ENCODE measurements at places on chromosomes 3 and 15.

DNA sequence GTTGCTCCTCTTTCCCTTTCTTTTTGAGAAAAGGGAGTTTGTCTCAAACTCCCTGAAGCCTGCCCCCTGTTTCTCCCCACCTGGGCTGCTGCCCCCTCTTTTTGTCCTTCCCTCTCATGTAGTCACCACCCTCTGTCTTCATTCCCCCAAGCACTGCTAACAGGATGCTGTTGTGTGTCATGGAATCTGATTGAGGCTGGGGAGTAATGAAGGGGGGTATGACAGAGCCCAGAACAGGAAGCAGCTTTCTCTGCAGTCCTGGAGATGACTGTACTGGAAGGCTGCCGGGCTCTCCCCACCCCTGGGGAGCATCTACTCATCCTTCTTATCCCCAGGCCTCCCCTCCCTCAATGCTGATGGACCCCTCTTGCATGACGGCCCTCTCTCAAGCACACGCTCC is 181.6 kb downstream of the ABHD5 start:
- DNase-seq, result no peak
- H3K27ac ChIP-seq, result no peak overlapping the region
- peaks cover 5% of the 10 kb centered on the region for H3K36me3 ChIP-seq
- peaks cover 3% of the 10 kb centered on the region for H3K27me3 ChIP-seq
- no peak overlapping the region for H3K4me3 ChIP-seq
- peaks cover 30% of the 10 kb centered on the region for H3K4me1 ChIP-seq

- no peak for DNase-seq
- H3K4me1 ChIP-seq, result peaks cover 13% of the 10 kb centered on the region
- no peak overlapping the region for H3K4me3 ChIP-seq
- H3K27ac ChIP-seq, result no peak overlapping the region
Measured at GRCh38 chr15:69781411-69782125, 316.1 kb downstream of the TLE3 start.

DNA sequence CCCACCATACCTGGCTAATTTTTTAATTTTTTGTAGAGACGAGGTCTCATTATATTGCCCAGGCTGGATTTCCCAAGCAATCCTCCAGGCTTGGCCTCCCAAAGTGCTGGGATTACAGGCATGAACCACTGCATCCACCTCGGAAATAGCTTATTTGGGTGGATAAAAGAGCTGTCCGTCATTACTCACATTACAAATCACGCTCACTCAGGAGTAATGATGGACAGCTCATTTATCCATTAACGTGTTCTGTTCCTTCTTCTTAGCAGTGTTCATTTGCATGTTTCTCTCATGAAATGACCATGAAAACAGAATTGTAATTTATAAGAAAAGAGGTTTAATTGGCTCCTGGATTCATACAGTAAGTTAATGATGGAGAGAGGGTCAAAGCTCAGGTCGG is 9.8 kb downstream of the SV2B start:
- peaks cover 3% of the 10 kb centered on the region for H3K27me3 ChIP-seq
- H3K4me3 ChIP-seq, result no peak overlapping the region
- no peak for DNase-seq
- peaks cover 5% of the 10 kb centered on the region for H3K4me1 ChIP-seq
- no peak overlapping the region for H3K27ac ChIP-seq
- H3K36me3 ChIP-seq, result no peaks in the 10 kb centered on the region

GRCh38 chr3:149038322-149038721 is 47.0 kb downstream of the GYG1 start:
- no peaks in the 10 kb centered on the region for H3K4me1 ChIP-seq
- 0 out of 2 replicates have a peak overlapping the region, but pooled peaks have one; percentile 16 for H3K27ac ChIP-seq
- no peak for DNase-seq

- no peak overlapping the region for H3K27ac ChIP-seq
- no peak for DNase-seq
- no peak overlapping the region for H3K4me3 ChIP-seq
- no peaks in the 10 kb centered on the region for H3K36me3 ChIP-seq
- H3K4me1 ChIP-seq, result peaks cover 17% of the 10 kb centered on the region
- H3K27me3 ChIP-seq, result no peaks in the 10 kb centered on the region
Measured at GRCh38 chr15:70788114-70789049, 25.0 kb upstream of the UACA start.

GRCh38 chr15:47304656-47305055 is 412.6 kb upstream of the SEMA6D start:
- no peak for DNase-seq
- no peak overlapping the region for H3K4me3 ChIP-seq
- H3K27me3 ChIP-seq, result no peaks in the 10 kb centered on the region
- no peaks in the 10 kb centered on the region for H3K36me3 ChIP-seq
- H3K27ac ChIP-seq, result no peak overlapping the region
- H3K4me1 ChIP-seq, result peaks cover 5% of the 10 kb centered on the region

GRCh38 chr15:48392356-48392755 is 61.1 kb downstream of the DUT start:
- 0 out of 2 replicates have a peak, but pooled peaks cover 3% of the 10 kb centered on the region for H3K4me1 ChIP-seq
- H3K27me3 ChIP-seq, result no peaks in the 10 kb centered on the region
- no peak for DNase-seq
- 0 out of 2 replicates have a peak overlapping the region, but pooled peaks have one; percentile 47 for H3K27ac ChIP-seq

DNA sequence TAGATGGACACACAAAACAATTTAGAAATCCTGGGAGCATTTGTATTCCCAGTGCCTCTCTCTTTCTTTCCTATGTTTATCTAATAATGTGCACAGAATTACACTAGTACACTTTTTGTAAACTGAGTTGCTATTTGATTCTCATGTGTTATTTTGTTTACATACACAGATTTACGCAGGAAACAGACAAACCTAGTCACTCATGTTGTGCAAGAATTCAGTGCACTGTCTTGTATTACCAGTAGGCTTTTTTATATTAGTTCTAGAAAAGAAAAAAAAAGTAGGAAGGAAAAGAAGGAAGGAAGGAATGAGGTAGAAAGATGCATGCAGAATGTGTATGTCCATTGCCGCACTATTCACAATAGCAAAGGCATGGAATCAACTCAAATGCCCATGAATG is 257.4 kb downstream of the AGBL1 start:
- no peak for DNase-seq
- H3K4me3 ChIP-seq, result no peak overlapping the region
- H3K27ac ChIP-seq, result no peak overlapping the region
- no peaks in the 10 kb centered on the region for H3K27me3 ChIP-seq
- peaks cover 3% of the 10 kb centered on the region for H3K4me1 ChIP-seq

DNA sequence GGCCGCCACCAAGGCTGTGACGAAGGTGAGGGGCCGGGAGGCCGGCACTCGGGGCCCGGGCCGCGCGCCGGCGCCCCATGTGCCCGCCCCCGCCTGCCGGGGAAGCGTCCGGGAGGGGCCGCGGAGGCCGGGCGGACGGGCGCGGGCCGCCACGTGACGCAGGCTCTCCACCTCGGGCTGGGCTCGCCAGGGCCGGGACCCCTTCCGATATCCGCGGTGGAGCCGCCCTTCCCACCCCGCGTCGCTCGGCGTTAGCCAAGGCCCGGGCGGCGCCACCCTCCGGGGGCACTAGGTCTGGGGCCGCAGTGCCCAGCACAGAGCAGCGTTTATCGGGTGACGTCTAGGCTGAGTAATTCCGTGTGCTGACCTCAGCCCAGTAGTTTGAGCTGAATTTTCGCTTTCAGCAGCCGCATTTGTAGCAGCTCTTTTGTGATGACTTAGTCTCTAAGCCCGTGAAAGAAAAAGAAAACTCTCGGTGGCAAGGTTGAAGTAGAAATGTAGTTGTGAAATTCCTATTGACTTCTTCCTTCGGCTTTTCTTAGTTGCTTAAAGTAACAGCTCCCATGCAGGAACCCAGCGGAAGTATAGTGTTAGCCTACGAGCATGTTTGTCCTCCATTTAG is 885 bp downstream of the CDV3 start:
- peak overlapping the region; percentile 91 for H3K27ac ChIP-seq
- peak; percentile 69 for DNase-seq
- no peaks in the 10 kb centered on the region for H3K27me3 ChIP-seq

- H3K4me3 ChIP-seq, result no peak overlapping the region
- peaks cover 34% of the 10 kb centered on the region for H3K4me1 ChIP-seq
- no peak for DNase-seq
- no peaks in the 10 kb centered on the region for H3K36me3 ChIP-seq
- H3K27me3 ChIP-seq, result peaks cover 11% of the 10 kb centered on the region
Measured at GRCh38 chr3:186643493-186643892, 3.3 kb downstream of the FETUB start.
